Germinal center (tissue), 1 donor: ENCODE measurements at places on chromosomes 4 and X.

- no peak for DNase-seq
Observed at GRCh38 chrX:15616531-15616930, 15.8 kb upstream of the ACE2 start.

DNA sequence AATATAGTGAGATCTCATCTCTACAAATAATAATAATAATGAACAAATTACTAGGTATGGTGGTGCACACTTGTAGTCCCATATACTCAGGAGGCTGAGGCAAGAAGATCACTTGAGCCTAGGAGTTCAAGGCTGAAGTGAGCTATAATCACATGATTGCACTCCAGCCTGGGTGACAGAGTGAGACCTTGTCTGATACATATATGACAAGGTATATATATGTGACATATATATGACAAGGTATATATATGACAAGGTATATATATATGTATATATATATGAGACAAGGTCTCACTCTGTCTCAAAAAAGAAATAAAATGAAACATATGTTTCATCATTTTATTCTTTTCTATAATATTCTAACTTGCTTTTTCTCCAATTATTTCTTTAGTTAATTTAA lies 278.1 kb upstream of the TET2 start:
- no peak for DNase-seq

GRCh38 chr4:178894126-178894525 lies 1451.9 kb upstream of the AGA start:
- DNase-seq: no peak

DNA sequence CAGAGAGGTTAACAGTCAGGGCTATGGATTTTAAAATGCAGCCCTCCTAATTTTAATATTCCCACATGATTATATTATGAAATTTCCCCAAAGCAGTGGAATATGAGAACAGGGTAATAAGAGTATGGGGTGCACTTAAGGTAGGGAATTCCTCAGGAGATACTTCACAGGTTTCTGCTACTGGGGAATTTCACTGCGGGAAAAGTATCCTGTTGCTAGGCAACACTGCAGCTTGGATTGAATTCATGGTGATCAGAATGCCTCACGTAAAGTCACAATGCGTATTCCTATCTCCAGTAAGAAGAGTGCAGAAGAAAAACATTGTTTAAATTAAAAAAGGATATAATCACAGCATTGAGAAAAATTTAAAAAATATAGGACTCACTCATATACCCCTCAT lies 398.1 kb upstream of the RPS6KA3 start:
- no peak for DNase-seq

DNA sequence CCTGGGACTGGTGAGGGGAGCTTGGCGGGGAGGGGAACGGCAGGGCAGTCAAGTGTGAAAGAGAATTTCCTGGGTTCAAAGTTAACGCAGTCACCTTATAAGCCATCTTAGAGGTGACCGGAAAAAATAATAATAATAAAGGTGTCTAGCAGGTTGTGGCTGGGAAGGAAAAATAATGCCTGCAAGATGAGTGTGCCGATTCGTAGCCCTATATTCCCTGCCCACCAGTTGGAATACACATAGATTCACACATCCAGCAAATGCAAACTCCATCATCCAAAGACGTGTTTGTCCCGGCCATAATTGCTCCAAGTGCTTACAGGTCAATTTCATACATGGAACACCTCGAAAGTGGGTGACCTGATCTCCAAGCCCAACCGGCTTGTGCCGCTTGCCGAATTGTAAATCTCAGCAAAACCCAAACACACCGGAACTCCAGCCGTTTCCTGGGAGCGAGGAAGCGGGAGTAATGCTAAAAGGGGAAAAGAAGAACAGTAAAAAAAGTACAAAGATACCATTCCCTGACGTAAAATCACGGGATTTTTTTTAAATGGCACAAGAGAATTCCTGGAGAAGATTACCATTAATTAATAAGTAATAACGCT lies 1.3 kb upstream of the FAT1 start:
- DNase-seq: no peak

- peak; percentile 35 for DNase-seq
Observed at GRCh38 chrX:40266490-40267333, 169.0 kb upstream of the BCOR start.

DNA sequence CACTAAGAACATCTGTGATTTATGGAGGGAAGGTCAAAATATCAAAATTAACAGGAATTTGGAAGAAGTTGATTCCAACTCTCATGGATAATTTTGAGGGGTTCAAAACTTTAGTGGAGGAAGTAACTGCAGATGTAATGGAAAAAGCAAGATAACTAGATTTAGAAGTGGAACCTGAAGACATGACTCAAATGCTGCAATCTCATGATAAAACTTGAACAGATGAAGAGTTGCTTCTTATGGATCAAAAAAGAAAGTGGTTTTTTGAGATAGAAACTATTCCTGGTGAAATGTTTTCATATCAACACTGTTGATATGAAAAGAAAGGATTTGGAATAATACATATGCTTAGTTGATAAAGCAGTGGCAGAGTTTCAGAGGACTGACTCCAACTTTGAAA lies 9.7 kb downstream of the TMPRSS11F start:
- no peak for DNase-seq

DNA sequence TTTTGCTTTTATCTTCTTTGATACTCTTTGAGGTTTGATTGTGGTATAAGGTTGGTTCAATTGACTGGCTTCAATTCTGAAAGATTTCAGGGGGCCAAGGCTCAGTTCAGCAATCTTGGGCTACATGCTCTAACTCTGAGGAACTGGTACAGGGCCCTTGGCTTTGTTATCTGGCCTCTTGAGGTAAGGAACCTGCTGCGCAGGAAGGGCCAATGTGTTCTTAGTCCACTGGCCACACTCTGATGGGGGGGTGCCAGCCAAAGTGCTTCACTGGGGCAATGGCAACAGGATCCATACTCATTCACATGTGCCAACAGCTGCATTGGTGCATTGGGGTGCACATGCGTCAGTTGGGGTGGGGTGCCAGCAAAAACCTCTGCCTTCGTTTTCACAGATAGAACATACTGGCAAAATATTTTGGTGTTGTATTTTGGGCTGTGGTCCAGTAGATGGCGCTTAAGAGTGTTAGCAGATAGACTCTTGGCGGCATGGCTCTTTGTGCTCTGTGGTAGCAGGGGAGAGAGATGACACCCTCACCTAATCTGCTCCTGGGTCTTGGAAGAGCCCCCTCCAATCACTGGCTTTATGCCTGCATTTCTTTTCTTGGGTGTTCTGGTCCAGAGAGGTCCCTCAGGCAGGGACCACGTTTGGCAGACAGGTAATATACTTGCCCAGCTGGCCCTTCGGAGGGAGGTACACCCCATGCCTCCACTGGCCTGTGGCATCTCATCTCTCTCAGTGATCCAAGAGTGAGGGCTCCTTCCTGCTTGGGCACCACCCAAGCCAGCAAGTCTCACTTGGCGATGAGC lies 42.9 kb downstream of the NDST3 start:
- no peak for DNase-seq
